Activated CD8-positive, alpha-beta T cell treated with anti-CD3 and anti-CD28 coated beads, Interleukin-2, amount 10 ng/mL, durations not matched to agents 7 days and 5 days (primary cell): ENCODE measurements at places on chromosomes 4 and X. TPM values are rescaled to one million over a fixed set of nuclear protein-coding genes. Genes with fewer than 3 reads are reported as not detected.

DNA sequence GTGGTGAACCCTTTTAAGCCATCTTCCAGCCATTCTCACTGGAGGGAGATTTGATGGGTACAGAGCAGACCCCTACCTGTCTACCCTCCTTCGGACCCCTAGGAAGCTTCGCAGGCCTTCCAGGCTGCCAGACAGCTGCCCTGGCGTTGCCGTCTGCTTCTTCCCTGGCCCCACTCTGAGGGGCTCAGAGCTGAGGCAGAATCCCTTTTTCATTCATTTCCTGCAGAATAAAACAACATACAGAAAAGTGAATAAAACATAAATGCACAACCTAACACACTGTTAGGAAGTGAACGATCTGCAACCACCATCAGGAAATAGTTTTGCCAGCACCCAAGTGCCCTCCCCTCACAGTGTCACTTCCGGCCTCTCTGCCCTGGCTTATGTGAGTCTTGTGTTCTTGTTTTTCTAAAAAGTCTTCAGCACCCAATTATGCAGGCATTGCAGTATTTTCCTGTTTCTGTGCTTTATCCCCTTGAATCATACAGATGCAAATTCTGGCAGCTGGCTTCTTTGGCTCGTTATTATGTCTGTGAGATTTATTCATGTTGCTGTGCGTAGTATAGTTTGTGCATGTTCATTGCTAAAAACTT is 5.6 kb upstream of the ADD1 start:
- H3K27me3 ChIP-seq: no peaks in the 10 kb centered on the region
- H3K4me3 ChIP-seq: peak overlapping the region; percentile 77
- peaks cover 72% of the 10 kb centered on the region for H3K4me1 ChIP-seq
- H3K36me3 ChIP-seq: peaks cover 57% of the 10 kb centered on the region
- peak; percentile 87 for DNase-seq

- H3K4me1 ChIP-seq: no peaks in the 10 kb centered on the region
- no peak overlapping the region for H3K27ac ChIP-seq
- peaks cover 9% of the 10 kb centered on the region for H3K27me3 ChIP-seq
- DNase-seq: no peak
- H3K4me3 ChIP-seq: no peak overlapping the region
- no peaks in the 10 kb centered on the region for H3K36me3 ChIP-seq
Measured at GRCh38 chr4:3267576-3268394, 18.8 kb downstream of the MSANTD1 start.

DNA sequence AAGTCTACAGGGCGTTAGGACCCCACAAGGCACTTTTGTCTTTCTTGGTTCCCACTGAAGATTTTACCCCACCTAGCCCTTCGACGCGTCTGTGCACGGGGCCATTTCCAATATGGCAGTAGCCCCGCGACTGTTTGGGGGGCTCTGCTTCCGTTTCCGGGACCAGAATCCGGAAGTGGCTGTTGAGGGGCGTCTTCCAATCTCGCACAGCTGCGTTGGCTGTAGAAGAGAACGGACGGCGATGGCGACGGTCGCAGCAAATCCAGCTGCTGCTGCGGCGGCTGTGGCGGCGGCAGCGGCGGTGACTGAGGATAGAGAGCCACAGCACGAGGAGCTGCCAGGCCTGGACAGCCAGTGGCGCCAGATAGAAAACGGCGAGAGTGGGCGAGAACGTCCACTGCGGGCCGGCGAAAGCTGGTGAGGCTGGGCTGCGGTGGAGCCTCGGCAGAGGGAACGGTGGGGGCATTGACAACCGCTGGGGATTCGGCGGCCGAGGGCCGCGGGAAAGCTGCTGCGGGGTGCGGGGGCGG is at the start of gene USP11:
Gene USP11 (plus strand): TSS at position 207 of the 530 bp plus-strand sequence. CDS start 35 bp downstream, at position 242.
- peaks cover 33% of the 10 kb centered on the region for H3K36me3 ChIP-seq
- H3K27ac ChIP-seq: peak within 1 kb of the TSS; percentile 99
- peak; percentile 76 for DNase-seq
- H3K4me3 ChIP-seq: peak within 1 kb of the TSS; percentile 91

DNA sequence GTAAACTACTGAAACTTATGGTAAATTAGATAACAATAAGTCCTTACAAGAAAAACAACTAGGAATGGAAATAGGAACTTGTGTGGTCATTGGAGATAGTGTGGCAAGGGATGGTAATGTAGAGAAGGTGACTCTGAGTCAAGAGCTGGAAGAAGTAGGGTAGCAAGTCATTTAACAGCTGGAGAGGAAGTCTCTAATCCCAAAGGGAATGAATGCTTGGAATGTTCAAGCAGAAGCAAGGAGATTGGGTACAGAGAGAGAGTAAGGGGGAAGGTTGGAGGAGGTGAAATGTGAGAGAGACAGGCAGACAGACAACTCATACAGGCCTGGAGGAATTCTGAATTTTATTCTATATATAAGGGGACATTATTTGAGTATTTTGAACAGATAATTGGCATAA is 260.6 kb upstream of the MAD2L1 start:
- H3K27me3 ChIP-seq: no peaks in the 10 kb centered on the region
- no peak overlapping the region for H3K27ac ChIP-seq
- no peak for DNase-seq
- no peaks in the 10 kb centered on the region for H3K36me3 ChIP-seq
- no peaks in the 10 kb centered on the region for H3K4me1 ChIP-seq

DNA sequence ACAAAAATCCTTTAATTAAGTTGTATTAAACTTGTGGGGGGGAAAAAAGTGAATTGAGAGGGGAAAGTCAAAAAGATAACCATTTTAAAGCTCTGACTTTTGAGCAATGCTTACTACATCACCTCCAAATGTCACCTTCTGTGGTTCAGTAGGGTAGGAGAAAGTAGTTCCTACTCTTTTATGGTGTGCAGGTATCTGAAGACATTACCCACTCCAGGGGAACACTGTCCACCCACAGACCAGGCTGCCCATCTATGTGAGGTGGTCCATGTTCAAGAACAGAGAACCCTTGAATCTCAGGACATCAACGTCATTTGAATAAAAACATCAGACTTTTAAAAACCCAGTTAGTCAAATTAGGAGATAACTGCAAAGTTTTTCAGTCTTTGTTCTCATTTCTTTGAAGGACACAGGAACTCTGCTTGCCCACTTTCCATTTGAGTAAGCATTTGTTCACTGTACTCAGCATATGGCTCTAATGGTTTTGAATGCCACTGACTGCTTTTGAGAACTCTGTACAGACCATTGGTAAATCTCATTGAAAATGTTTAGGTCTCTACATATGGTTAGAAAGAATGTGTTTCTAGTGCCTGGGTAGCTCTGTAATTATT is 18.4 kb downstream of the NMU start:
- no peaks in the 10 kb centered on the region for H3K36me3 ChIP-seq
- H3K27me3 ChIP-seq: no peaks in the 10 kb centered on the region
- no peak for DNase-seq
- peaks cover 5% of the 10 kb centered on the region for H3K4me1 ChIP-seq

DNA sequence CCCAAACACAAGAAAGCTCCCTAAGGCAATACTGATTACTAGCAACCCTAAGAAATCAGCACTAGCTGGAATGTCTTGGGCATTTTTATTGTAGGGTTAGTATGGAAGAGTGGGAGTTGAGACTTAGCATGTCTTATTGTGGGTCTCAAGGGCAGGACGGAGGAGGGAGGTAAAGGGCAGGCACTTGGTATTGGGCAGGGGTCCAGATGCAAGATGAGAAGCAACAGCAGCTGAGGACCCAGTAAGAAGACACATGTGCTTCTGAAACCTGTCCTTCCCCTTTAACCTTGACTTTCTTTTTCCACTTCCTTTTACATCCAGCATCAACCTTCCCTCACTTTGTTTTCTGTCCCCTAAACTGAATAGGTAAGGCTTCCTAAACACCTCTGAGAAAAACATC is 37.4 kb downstream of the LARP7 start:
- no peak overlapping the region for H3K27ac ChIP-seq
- DNase-seq: no peak
- H3K36me3 ChIP-seq: no peaks in the 10 kb centered on the region

SH3BGRL gene
- 61.9 TPM for total RNA-seq

- H3K4me1 ChIP-seq: peaks cover 68% of the 10 kb centered on the region
- peak overlapping the region; percentile 91 for H3K27ac ChIP-seq
- H3K27me3 ChIP-seq: no peaks in the 10 kb centered on the region
- DNase-seq: peak; percentile 77
Measured at GRCh38 chr4:83212041-83212851, 72.4 kb downstream of the COQ2 start.

- no peak for DNase-seq
- no peaks in the 10 kb centered on the region for H3K27me3 ChIP-seq
- no peak overlapping the region for H3K27ac ChIP-seq
- H3K4me1 ChIP-seq: no peaks in the 10 kb centered on the region
- no peak overlapping the region for H3K4me3 ChIP-seq
Measured at GRCh38 chr4:24669751-24670150, 85.4 kb upstream of the DHX15 start.

GRCh38 chr4:176751061-176751460 is 41.7 kb downstream of the VEGFC start:
- no peak for DNase-seq
- H3K4me3 ChIP-seq: no peak overlapping the region
- no peaks in the 10 kb centered on the region for H3K4me1 ChIP-seq
- no peaks in the 10 kb centered on the region for H3K36me3 ChIP-seq
- no peaks in the 10 kb centered on the region for H3K27me3 ChIP-seq
- no peak overlapping the region for H3K27ac ChIP-seq
